Tibial artery (tissue), 4 donors: ENCODE measurements at places on chromosomes 12 and 14.

GRCh38 chr12:78002878-78003277 is 172.2 kb downstream of the NAV3 start:
- DNase-seq: no peak

DNA sequence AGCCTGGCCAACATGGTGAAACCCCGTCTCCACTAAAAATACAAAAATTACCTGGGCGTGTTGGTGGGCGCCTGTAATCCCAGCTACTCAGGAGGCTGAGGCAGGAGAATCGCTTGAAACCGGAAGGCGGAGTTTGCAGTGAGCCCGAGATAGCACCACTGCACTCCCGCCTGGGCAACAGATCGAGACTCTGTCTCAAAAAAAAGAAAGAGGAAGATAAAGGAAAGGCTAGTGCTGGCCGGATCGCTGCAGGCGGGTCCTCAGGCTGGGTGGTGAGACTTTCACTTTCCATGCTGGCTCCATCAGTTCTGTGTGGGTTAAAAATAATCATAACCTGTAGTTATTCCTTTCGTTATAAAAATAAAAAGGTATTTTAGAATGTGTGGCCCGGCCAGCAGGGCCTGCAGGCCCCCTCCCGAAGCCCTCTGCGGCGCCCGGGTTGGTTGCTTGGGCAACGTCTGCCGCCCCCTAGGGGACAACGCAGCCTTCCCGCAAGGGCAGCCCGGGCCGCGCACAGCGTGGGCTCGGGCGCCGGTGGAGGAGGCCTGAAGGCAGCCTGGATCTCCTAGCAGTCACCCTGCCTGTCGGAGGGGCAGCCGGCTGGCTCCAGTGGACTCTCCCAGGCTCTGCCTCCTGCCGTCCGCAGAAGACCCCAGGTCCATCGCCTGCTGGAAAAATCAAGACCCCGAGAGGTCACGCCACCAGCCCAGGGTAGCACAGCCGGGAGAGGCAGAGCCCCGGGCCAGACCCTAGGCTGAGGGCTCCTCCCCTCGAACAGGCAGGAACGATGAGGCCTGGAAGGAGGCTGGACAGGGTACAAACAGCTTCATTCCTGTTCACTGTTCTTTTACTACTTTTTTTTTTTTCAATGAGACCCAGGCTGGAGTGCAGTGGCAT is 5.0 kb upstream of the SLC25A47 start:
- peak; percentile 64 for DNase-seq

DNA sequence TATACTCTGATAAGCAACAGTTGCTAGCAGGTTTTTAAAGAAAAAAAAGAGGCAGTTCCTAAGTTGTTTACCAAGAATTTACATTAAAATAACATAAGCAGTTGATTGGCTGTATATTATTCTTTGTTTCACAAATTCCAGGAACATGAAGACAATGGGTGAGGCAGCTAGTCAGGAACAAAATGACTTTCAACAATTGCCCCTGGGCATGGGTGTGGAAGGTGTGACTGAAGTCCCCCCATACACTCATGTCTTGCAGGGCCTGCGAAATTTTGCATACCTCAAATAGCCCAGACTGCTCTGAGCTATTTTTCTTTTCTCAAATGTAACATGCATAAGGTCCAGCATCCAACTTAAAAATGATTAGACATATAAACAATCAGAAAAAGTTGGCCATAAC is 267.2 kb upstream of the DIO3 start:
- no peak for DNase-seq

DNA sequence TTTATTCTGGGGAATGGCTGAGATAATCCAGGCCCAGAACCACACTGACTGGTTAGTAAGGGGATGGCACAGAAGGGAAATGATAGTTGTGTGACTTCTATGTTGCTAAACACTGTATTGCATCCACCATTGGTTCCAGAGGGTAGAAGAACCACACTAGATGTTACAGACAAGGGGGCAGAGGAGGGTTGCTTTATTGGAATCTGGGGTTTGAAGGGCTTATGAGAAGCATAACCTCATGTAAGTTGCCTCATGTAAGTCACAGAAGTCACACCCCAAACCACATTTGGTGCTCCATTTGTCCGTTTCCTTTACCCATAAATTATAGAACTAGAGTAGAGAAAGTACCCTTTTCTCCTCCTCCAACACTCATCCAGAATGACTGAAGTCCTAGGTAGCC is 5.5 kb upstream of the PSMA6 start:
- DNase-seq: no peak

DNA sequence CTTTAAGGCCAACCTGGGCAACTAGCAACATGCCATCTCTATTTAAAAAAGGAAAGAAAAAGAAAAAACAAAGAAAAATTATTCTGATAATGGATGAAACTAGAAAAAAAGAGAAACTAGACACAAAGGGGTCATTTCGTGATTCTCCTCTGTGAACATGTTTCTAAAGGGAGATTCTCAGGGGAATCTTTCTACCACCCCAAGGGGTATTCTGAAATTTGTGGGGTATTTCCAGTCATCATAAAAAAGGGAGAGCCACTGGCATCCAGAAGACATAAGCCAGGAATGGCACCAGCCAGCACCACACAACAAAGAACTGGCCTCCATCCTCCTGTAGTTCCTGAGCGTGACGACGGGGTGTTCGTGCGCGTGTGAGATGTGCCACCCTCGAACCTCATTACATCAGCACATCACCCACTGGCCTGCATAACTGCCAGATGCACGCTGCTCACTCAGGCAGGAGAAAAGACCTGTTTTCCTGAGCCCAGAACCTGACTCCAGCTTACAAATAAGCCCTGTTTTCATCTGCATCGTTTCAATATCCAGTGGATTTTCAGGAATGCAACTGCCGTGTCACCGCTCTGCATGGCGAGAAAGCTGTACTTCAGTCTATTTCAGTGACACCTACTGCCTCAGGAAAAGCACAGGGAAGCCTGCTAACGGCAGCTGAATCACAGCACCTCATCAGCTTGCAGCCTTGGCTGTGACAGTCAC is 23.9 kb downstream of the STX2 start:
- DNase-seq: no peak

DNA sequence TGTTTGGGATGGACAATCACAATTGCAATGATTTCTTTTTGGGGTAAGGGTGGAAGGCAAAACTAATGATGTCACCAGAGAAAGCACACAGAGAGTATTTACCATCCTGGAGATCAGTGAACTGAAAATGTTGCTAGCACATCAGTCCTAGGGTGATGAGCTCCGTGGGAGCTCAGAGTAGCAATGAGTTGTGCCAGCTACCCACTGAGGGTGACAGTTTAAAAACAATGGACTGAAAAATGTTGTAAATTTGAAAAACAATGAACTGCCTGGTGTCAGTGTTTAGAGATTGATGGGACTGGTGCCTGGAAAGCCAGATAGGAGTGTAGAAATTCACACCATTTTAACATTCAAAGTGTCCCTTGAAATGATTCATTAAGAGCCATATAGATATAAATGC is 198.5 kb downstream of the ATP23 start:
- DNase-seq: no peak

GRCh38 chr12:79886917-79887519 is 47.9 kb downstream of the PPP1R12A start:
- DNase-seq: no peak

GRCh38 chr14:55099756-55100155 is 29.3 kb upstream of the LGALS3 start:
- DNase-seq: no peak

DNA sequence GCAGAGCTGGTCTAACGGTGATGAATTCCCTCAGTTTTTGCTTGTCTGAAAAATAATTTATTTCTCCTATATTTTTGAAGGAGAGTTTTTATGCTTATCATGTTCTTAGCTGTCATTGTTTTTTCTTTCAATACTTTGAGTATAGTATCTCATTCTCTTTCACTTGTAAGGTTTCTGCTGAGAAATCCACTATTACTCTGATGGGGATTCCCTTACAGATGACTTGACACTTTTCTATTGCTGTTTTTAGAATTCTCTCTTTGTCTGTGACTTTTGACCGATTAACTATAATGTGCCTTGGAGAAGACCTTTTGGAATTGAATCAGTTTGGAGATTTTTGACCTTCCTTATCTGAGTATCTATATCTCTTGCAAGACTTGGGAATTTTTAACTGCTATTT is 139.6 kb downstream of the PRKD1 start:
- DNase-seq: no peak

- DNase-seq: no peak
Observed at GRCh38 chr12:63912651-63913050, 68.2 kb downstream of the SRGAP1 start.

DNA sequence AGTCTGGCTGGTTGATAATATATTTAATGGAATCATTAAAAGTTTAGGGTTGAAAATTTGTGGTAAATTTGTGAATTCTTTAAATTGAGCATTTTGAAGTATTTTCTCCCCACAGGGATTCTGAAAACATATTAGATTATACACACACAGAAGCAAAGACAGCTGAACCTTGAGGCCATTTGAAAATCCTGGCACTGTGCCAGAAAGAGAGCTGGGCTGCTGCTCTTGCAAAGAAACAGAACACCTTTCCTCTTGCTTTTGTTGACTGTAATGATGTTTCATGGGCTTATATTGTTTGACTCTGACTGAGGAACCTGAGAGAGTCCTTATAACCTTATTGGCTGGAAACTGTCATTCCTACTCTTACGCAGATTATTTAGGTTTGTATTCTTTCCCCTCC is 4.8 kb downstream of the RNF34 start:
- no peak for DNase-seq

DNA sequence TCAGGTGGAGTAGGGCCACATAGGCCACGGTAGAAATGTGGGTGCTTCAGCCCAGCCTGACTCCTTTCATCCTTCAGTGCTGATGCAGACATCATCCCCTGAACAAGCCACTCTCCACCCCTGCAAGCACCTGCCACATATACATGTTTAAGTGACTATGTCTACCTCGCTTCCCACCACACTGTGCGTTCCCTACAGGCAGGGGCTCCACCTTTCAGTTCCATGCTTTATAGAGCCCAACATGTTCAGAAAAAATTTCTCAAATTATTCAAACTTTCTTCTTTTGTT is 11.6 kb downstream of the SLC7A7 start:
- no peak for DNase-seq

DNA sequence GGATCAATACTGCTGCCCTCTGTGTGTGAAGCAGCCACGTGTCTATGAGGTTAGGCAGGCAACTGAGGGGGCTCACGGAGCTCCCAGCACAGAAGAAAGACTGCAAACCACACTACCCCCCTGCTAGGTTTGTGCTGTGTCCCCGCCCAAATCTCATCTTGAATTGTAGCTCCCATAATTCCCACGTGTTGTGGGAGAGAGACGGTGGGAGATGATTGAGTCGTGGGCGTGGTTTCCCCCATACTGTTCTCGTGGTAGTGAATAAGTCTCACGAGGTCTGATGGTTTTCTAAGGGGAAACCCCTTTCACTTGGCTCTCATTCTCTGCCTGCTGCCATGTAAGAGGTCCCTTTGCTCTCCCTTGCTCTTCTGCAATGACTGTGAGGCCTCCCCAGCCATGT is 68.6 kb downstream of the ACTN1 start:
- no peak for DNase-seq

DNA sequence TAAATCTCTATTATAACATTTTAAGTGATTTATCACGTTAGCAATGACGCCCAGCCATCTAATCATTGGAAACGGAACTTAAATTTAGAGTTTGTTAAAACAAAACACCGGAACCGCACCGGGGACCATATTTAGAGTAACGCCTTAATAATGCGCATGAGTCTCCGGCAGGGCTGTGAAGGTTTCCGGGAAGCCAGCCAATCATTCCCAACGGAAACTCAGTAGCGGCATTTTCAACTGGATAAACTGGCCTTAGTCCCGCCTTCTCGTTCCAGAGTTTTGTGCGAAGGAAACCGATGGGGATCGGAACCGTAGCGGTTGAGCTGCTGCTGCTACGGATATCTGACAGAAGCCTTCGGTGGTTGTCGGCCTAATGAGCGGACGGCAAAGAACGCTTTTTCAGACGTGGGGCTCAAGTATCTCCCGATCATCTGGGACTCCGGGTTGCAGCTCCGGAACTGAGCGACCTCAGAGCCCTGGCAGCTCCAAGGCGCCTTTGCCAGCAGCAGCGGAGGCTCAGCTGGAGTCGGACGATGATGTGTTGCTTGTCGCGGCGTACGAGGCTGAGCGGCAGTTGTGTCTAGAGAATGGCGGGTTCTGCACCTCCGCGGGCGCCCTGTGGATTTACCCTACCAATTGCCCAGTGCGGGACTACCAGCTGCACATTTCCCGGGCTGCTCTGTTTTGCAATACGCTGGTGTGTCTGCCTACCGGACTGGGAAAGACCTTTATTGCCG is at the start of gene FANCM:
FANCM (plus strand) TSS at position 272 of the 737 bp plus-strand sequence; CDS start at position 374, 102 bp downstream.
- DNase-seq: peak; percentile 96

- DNase-seq: no peak
Observed at GRCh38 chr12:50314636-50315312, 31.5 kb upstream of the LIMA1 start.

DNA sequence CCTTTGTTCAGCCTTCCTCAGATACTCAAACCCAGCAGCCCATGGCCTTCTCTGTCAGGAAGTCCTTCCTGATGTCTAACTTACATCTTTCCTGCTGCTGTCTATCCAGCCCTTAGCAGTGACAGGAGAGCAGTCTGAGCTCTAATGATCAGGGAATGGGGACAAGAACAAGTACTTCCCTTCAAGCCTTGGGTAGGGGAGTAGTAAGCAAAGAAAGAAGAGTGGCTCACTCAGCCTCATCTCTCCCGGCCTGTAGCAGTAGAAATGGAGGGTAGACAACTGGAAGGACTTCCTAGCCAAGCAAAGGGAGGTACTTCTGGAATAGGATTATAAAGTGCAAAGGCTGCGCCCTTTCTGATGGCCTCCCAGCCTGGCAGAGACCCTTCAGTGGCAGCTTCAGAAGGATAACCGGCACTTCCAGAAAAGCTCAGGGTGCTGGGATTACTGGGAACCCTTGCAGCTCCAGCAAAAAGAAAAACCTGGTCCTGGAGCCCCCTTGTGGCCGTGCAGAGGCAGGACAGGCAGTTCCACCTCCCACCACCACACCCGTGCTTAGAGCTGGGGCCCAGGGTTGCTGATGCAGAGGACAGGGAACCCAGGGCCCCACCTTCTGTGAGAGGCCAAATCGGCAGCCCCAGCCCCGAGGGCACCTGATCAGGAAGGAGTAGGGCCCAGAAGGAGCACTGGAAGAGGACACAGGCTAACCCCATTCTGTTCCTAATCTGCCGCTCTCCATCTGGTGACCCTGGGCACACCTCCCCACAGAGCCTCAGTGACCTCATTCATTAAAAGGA is 12.4 kb upstream of the SMUG1 start:
- peak; percentile 49 for DNase-seq

- no peak for DNase-seq
Observed at GRCh38 chr12:105090361-105090760, 6.1 kb upstream of the ALDH1L2 start.

- DNase-seq: no peak
Observed at GRCh38 chr12:11943919-11944700, 126.6 kb upstream of the BCL2L14 start.
